ENCODE measurements at places on chromosomes 7 and 10.
A peak's percentile ranks its signal among the peaks of the same experiment; 100 is the strongest.

- no peak for DNase-seq
- H3K36me3 ChIP-seq, result no peaks in the 10 kb centered on the region
- no peaks in the 10 kb centered on the region for H3K4me1 ChIP-seq
- peaks cover 10% of the 10 kb centered on the region for H3K27me3 ChIP-seq
These were observed 43.8 kb downstream of the CFAP46 start for GRCh38 chr10:132898391-132899053.

GRCh38 chr10:14384915-14385314 lies 54.2 kb upstream of the FRMD4A start:
- H3K27me3 ChIP-seq, result no peaks in the 10 kb centered on the region
- no peaks in the 10 kb centered on the region for H3K36me3 ChIP-seq
- no peak overlapping the region for H3K4me3 ChIP-seq
- H3K27ac ChIP-seq, result peak overlapping the region; percentile 3
- DNase-seq, result no peak

- H3K27me3 ChIP-seq, result peaks cover 96% of the 10 kb centered on the region
- H3K4me1 ChIP-seq, result no peaks in the 10 kb centered on the region
- no peak for DNase-seq
- H3K4me3 ChIP-seq, result no peak overlapping the region
- no peaks in the 10 kb centered on the region for H3K36me3 ChIP-seq
- H3K27ac ChIP-seq, result no peak overlapping the region
These were observed 21.2 kb downstream of the TLX1 start for GRCh38 chr10:101152316-101152715.

DNA sequence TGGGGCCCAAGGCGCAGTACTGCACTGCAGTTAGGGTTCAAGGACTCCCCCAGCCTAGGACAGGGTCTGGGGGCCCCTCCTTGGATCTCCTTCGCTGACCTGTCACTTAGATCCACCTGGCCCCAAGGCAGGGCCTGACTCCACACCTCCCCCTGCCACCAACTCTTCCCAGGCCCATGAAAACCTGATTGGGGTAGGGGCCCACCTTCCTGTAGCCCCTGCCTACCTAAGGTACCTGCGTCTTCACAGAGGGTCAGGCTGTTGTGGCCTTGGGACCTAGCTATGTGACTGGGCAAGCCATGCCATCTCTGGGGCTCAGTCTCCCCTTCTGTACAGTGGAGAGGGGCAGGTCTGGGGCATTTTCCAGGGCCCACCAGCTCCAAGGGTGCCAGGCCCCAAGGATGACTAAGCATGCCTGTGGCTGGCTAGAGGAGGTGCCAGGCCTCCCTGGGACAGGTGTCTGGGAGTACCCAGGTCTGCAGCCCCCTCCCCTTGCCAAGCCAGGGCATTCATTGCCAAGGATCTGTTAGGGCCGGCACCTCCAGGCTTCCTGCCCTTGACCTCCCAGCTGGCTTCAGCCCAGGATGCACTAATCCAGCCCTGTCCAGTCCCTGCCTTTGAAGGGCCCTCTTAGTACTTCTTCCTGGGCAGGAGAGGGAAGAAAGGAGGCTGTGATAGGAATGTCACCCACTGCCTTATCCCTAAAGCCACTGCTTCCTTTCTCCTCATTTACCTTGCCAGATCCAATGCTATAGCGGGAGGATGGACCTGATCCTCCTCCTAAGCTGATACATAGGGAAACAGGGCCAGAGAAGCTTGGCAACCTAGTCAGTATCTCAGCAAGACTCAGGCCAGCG lies 1.3 kb downstream of the LIMK1 start:
- DNase-seq, result no peak
- peak overlapping the region; percentile 84 for H3K27ac ChIP-seq
- no peaks in the 10 kb centered on the region for H3K27me3 ChIP-seq

- H3K36me3 ChIP-seq, result no peaks in the 10 kb centered on the region
- no peaks in the 10 kb centered on the region for H3K4me1 ChIP-seq
- no peaks in the 10 kb centered on the region for H3K27me3 ChIP-seq
These were observed 83.6 kb downstream of the CSTF2T start for GRCh38 chr10:51615764-51616298.

DNA sequence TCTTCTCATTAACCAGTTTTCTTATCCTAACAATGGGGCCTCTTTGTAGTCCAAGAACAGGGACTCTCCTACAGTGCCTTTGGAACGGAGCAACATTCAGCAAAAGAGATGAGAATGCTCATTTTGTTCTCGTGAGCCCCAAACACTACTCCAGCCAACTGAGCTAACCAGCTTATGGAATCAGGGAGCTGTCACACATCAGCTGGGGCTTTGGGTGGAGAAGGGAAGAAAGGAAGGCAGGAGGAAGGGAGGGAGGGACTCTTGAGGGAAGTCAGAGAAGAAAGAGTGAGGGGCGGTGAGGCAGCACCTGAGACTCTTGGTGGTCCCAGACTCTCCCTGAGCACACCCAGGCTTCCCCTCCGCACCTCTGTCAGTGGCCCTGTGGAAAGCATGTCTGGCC lies 123.1 kb downstream of the CLEC2L start:
- H3K27ac ChIP-seq, result no peak overlapping the region
- H3K27me3 ChIP-seq, result no peaks in the 10 kb centered on the region
- H3K4me3 ChIP-seq, result no peak overlapping the region
- H3K36me3 ChIP-seq, result no peaks in the 10 kb centered on the region
- peaks cover 9% of the 10 kb centered on the region for H3K4me1 ChIP-seq

Measured in esophagus squamous epithelium (tissue), 5 donors.